Lower leg skin (tissue), 4 donors: ENCODE measurements at places on chromosomes 2 and 18.
A peak's percentile ranks its signal among the peaks of the same experiment; 100 is the strongest.

- no peak for DNase-seq
Observed at GRCh38 chr18:76203552-76203951, 291.5 kb downstream of the ZNF516 start.

GRCh38 chr2:10741139-10741538, 19.7 kb downstream of the ATP6V1C2 start:
- DNase-seq, result no peak

DNA sequence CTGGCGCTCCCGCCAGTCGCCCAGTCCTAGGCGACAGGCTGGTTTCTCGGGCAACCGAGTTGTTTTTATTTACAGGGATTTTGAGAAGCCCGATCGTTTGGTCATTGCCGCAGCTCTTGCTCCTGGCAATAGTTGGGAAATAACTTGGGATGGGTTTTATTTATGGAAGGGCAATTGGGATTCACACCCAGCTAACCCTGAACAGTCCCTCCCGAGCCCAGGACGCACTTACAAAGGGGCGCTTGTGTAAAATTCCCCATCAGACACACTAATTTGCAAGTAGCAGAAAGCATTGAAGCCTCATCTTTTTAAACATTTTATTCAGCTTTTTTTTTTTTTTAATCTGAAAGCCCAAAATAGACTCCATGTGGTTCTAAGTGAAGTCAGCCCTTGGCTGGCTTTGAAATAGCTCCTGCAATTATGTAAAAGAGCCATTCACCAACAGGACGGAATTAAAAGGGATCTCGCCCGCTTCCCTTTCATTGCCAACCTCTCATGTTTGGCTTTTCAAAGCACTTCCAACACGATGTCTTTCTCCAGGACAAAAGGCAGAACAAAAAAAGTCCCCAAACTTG, 3.6 kb upstream of the GBX2 start:
- DNase-seq, result no peak

DNA sequence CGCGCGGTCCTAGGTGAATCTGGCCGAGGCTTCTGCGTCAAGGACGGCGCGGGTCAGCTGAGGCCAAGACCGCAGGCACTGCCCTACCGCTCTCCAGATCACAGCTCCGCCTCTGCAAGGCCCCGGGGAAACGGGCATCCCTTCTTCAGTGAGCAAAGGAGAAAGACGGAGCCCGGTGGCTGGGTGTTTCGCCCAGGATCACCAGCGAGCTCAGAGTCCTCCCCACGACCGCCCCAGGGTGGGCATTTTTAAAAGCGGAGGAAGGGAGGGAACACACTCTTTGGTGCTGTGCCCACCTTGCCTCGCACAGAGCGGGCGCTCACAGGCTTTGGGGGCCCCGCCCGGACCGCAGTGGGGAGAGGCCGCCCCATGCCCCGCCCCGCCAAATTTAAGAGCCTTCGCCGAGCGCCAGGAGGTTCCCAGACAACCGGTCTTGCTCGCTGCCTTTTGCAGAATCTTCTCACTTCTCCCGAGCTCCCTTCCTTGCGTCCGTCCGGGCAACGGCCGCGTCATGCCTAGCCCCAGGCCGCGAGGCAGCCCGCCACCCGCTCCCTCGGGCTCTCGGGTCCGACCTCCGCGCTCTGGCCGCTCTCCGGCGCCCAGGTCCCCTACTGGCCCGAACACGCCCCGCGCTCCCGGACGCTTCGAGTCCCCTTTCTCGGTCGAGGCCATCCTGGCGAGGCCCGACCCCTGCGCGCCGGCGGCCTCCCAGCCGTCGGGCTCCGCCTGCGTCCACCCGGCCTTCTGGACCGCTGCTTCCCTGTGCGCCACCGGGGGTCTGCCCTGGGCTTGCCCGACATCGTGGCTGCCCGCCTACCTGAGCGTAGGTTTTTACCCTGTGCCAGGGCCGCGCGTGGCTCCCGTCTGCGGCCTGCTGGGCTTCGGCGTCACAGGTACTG, at the start of gene NOTO:
Gene NOTO (plus strand): TSS at position 419 of the 899 bp plus-strand sequence. CDS start 93 bp downstream, at position 512.
- DNase-seq, result no peak

- no peak for DNase-seq
Observed at GRCh38 chr2:187715590-187715989, 161.4 kb upstream of the TFPI start.

GRCh38 chr2:120132190-120132589, 91.0 kb downstream of the TMEM185B start:
- DNase-seq, result no peak

- DNase-seq, result no peak
Observed at GRCh38 chr2:28697602-28698149, 54.0 kb upstream of the PPP1CB start.

GRCh38 chr2:173720306-173720705, 244.9 kb downstream of the SP3 start:
- no peak for DNase-seq

DNA sequence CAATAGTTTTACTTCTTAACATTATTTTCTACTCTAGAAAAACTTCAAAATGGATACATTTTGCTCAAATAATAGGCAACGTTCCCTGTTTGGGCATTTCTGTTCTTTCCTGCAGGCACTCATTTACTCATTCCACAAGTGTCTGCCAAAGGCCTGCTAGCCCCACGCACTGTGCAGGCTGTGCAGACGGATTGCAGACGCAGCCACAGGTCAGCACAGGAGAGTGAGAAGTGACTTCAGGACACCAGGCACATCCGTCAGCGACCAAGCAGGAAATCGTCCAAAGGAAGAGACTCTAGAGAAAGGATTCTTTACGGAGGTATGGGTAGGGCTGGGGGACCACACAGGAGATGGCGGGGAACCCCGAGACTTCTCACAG, 103.0 kb upstream of the AGAP1 start:
- DNase-seq, result no peak

GRCh38 chr2:131016826-131017741, 76.2 kb downstream of the FAM168B start:
- no peak for DNase-seq

DNA sequence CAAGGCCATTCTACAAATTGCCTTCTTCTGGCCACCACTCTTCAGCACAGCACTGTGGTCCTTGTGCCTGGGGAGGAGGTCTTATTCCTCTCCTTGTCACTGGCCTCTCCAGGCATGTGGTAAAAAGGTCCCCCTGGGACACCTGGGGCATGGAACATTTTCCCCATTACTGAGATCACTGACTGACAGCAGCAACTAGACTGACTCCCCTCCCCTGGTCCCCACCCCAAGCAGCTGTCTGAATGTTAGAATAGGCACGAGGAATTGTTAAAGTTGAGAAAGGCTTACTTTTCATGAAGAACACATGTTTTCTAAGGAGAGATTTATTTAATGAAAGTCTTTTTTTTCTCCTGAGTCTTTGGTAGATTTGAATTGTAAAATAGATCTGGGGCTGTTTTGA, 39.5 kb upstream of the RTN4 start:
- no peak for DNase-seq

DNA sequence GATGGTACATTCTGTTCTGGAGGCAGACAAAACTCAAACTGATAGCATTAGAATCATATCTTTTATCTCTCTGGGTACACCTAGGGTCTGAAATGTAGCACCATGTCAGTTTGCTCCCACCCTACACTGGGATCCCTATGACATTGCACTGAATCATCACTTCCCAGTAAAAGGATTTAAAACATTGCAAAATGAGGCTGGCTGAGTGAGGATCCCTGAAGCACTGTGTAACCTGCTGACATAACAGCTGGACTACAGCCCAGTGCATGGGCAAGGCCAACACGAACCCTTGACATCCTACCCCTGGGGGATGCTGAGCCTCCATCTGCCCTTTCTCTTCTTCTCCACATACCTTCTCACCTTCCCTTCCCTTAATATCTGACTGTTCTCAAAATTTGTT, 253.2 kb downstream of the TTC32 start:
- DNase-seq, result no peak

GRCh38 chr2:144233317-144233716, 286.6 kb downstream of the ZEB2 start:
- DNase-seq, result no peak

- no peak for DNase-seq
Observed at GRCh38 chr18:63681449-63682340, 20.0 kb upstream of the SERPINB3 start.

DNA sequence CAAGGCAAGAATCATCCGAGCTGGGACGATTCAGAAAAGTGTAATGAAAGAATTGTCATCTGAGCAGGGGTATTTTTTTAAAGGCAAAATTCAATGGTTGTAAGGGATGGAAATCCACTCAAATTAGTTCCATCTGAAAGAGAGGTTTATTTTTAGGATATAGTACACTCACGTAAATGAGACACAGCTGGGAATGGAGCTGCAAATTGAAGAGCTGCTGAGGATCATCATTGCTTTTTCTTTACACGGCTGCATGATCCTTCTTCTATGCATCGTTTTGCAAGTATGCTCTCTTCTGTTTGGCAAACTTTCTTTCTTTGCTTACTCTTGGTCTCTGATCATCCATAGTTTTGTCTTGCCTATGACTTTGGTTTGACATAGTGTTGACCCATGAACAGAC, 27.4 kb upstream of the CUL3 start:
- no peak for DNase-seq

GRCh38 chr18:37393945-37394609, 171.5 kb downstream of the CELF4 start:
- DNase-seq, result peak; percentile 92

GRCh38 chr18:6785411-6785810, 55.9 kb downstream of the ARHGAP28 start:
- DNase-seq, result no peak

- DNase-seq, result peak; percentile 61
Observed at GRCh38 chr2:108911401-108911800, 77.6 kb downstream of the EDAR start.

GRCh38 chr18:77124452-77124922, 8.1 kb downstream of the MBP start:
- peak; percentile 81 for DNase-seq

DNA sequence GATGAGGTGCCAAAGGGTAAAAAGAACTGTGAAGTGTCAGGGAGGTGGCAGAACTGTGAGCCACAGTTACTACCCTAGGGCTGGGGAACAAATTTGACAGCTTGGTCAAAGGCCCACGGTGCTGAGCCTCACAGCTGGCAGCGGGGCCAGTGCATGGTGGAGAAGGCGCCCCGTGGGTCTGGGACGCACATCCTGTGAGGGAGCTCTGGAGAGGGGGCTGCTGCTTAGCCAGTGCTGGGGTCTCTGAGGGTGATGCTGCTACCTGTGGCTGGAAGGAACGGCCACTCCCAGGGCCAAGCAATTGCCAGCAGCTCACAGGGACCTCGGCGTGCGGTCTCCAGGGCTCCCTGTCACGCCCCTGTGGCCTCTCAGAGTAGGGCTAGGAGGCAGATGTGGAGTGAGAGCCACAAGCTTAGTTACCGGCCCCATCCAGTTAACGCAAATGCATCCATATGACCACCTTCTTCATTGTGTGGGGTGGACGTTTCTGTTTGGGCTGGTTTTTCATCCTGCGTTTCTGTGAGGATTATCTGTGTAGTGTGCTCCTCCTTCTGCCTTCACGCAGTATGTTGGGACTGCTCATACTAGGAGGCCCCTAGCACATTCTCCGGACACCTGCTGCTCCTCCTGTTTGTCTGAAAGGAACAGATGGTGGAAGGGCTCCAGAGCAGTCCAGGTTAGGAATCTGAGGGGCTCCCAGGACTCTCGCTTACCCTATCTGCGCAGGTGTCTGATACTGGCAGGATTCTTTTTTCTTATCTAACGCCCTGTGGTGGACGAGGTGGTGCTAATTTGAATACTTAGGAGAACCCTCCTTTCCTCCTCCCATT, 26.0 kb downstream of the STK25 start:
- DNase-seq, result no peak

- no peak for DNase-seq
Observed at GRCh38 chr2:46942143-46942526, 26.5 kb upstream of the MCFD2 start.

DNA sequence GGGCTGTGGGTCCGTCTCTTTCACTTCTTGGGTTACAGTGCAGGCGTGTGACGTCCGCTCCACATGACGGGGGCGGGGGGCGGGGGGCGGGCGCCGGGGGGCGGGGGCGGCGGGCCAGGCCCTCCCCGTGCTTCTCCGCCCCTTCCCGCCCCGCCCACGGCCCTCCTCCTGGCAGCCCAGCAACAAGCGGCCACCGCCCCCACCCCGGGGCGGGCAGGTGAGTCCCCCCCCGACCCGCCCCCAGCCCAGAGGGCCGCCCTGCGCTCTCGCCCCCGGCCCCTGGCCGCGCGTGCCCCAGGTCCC, 3.6 kb downstream of the ZNF516 start:
- DNase-seq, result peak; percentile 61

- no peak for DNase-seq
Observed at GRCh38 chr2:79782576-79783452, 270.0 kb downstream of the CTNNA2 start.

DNA sequence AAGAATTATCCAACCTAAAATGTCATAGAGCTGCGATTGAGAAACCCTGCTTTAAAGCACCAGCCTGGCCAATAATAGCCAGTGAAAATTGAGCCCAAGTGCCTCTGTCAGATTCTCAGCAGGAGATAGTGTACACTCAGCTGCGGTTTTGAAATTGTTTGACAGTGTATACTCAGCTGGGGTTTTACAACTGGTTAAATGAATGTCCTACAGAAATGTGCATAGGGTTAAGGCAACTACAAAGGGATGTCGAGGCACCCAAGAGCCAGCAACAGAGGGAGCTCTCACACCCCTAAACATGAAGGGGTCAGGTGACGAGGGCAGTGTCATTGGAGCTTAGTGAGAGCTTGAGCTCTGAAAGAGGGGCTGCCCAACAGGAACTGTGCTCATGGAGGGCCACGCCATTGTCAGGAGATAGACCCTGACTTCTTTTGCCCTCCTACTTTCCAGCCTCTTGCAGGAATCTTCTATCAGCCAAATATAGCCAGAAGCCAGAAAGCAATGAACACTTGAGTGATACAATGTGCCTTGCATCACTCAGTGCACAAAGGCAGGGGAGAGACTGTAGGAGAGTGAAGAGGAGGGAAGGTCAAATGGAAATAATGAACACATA, 15.1 kb downstream of the ACTG2 start:
- no peak for DNase-seq

DNA sequence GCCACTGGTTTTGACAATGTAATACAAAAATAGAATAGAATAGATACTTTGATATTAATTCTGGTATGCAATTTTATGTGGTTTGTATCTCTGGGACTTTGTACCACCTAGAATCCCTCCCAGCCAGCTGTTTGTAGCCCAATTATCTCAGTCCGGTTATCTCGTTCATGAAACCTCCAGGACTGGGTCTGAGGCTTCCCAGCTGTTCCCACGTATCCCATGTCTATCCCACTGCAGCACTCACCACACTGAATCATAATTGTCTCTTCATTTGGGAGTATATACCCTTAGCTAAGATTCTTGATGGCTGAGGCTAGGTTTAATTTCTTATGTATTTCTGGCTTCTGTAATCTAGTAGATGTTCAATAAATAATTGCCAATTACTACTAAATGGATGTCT, 104.4 kb upstream of the MAPRE2 start:
- DNase-seq, result no peak
